ENCODE measurements at places on chromosomes 6 and 20.

DNA sequence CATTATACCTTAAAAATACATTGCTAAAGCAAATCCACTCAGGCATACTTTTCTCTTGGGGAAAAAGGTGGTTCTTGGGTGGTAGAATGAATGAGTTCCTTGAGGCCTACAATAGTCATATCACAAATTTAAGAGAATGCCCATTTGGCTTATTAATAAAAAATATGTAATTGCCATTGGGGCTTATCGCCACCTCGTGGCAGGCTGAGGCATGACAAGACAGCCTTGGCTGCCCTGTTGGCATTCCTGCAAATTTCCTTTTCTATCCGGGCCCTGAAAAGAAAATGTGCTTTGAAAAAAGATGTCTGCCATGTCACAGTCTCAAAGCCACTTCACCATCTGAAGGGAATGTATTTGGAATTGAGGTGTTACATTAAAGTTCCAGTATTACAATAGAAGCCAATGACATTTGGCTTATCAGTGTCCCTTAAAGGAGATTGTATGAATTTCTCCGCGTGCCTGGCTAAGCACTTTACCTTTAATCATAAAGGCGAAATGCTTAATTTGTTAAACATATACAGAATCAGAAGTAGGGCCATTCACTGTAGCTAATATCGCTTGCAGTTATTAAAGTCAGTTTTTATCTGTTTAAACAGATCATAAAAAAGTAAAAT is 188.3 kb upstream of the ZFP64 start:
- peak; percentile 8 for DNase-seq

- DNase-seq: no peak
Observed at GRCh38 chr6:122222761-122223160, 176.7 kb upstream of the HSF2 start.

- no peak for DNase-seq
Observed at GRCh38 chr6:7053125-7053774, 54.5 kb upstream of the RREB1 start.

DNA sequence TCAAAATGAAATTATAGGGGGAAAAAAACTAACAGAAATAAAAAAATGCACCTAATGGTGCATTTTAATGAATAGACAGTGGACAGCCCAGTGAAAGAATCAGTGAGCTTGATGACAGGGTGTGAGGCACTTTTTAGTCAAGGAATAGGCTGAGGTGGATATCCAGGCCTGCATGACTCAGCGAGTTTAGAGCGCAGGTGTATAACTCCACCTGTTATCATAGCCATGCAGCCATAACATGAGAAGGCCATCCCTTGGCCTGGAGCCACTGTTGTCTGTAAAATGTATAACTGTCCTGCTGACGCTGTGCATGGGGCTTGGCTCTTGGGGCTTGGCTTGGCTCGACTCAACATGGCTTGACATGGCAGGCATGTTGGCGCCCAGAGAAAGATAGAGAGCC is 331.5 kb upstream of the NOX3 start:
- no peak for DNase-seq

- no peak for DNase-seq
Observed at GRCh38 chr6:111828809-111829208, 44.4 kb downstream of the FYN start.

GRCh38 chr6:146389740-146390139 is 153.9 kb upstream of the RAB32 start:
- no peak for DNase-seq

All from NCI-H1092 treated with DMSO at 0.1 percent for 48 hours (cell line).